ENCODE measurements at places on chromosomes 16 and 17.

DNA sequence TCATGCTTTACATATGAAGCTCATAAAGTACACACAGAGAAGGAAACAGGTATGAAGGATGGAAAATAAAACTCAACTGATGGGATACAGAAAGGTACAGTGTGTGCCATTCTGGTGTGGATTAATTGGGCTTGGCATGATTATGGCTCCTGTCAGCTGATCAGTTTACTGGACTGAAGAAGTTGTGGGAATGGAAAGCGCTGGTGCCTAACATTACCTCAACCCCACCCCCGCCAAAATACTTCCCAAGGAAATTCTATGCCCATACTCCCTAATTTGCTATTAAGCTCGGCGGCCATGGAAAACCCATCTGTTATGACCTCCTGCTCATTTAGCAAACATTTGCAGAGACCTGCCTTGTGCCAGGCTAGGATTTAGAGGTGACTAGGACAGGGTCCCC, 16.6 kb upstream of the PMFBP1 start:
- no peak for DNase-seq

- no peak for DNase-seq
Observed at GRCh38 chr16:24853830-24854229, 8.1 kb downstream of the SLC5A11 start.

DNA sequence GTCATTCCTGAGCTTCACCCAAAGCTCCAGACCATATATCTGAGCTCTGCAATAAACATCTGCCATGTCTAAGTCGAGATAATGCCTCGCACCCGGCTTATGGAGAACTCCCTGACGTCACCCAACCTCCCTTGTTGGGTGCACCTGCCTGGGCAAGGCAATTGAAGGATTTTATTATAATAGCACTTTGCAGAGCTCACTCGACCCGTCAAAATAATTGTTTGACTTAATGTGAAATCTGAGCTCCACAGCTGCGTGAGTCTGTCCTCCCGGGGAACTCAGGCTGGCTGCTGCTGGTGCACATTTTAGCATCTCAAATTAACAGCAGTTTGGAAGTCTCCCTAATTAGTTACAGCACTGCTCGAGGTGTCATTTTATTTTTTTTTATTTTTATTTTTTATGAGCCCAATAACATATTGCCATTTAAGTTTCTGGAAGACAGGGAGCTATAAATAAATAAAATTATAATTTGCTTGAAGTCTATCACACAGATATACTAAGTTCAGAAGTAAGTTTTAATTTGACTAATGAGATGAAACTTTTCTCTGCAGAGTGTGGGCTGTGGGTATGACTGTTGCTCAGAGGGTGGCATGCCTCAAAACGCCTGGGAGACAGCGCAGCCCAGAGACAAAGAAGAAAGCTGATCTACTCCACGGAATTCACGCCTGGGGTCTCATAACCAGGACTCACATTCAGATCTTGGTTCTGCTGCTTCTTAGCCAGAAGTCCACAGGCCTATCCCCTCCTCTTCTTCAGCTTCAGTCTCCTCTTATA, 401.4 kb upstream of the C16orf82 start:
- peak; percentile 16 for DNase-seq

GRCh38 chr17:7308625-7309433, 1.4 kb downstream of the EIF5A start:
- DNase-seq = no peak

DNA sequence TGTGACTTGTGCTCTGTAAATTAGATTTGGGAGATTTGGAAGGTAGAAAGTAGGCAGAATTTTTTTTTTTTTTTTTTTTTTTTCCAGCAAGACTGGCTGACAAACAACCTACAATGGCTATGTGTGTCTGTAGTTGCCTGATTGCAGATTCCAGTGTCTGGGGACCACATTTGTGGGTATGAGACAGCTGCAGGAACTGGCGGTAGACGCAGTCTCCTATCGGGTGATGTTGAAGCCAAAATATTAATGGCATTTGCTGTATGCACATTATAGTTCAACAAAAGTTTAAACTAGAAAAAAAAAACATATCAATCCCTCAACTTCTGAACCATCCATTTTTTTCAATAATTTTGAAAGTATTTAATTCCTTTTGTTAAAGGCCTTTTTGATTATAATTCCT, 665.2 kb downstream of the TOX3 start:
- no peak for DNase-seq

DNA sequence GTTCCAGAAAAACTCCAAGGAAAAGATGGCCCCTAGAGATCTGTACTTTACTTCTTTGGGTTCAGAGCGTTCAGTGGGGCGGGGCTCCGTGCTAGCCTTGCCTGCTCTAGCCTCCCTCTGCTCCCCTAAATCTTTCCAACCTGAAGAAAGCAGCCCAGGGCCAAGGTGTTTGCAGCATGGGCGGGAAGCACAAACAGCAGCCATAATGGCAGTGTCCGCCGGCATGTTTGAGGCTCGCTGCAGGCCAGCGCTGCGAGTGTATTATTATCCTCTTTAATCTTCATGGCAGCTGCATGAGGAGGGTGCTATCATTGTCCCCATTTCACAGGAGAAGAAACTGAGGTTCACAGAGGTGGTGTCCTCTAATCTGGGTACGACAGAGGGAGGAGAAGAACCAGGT, 10.4 kb downstream of the CALB2 start:
- DNase-seq = no peak

GRCh38 chr17:8954339-8954738, 11.2 kb downstream of the PIK3R5 start:
- DNase-seq = no peak

- DNase-seq = no peak
Observed at GRCh38 chr16:3256866-3257465, 533 bp upstream of the MEFV start.

DNA sequence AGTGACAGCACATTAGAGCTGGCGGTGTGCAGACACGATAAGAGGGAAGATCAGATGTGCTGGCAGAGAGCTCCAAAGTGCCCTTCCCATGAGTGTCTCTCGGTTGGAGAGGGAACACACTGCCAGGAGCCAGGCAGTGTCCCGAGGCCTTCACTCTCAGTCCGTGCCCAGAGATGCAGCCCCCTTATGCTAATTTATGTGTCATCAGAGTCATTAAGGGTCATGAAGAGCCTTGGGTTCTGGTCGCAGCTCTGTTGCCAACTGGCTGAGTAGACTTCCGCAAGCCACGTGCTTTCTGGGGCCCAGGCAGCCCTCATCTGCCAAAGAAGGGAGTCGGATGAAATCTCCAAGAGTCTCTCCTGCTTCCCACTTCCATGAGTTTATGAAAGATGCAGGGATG, 232.5 kb downstream of the MSI2 start:
- no peak for DNase-seq

GRCh38 chr17:66929591-66929990, 34.9 kb upstream of the CACNG4 start:
- DNase-seq = no peak

DNA sequence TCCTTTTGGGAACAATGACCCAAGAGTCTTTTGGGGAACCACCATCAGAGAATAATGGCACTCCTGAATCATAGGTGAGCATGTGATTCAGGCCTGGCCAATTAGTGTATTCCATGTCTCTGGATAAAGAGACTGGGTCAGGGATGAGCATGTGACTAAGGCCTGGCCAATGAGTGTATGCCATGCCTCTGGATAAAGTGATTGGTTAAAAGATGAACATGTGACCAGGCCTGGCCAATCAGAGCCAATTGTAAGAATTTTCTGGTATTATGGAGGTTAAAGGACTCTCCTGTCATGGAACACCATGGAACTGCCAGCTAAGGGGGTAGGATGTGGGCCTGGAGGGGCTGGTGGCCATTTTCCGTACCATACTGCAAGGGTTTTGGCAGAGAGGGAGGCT, 194.3 kb downstream of the C16orf78 start:
- no peak for DNase-seq

DNA sequence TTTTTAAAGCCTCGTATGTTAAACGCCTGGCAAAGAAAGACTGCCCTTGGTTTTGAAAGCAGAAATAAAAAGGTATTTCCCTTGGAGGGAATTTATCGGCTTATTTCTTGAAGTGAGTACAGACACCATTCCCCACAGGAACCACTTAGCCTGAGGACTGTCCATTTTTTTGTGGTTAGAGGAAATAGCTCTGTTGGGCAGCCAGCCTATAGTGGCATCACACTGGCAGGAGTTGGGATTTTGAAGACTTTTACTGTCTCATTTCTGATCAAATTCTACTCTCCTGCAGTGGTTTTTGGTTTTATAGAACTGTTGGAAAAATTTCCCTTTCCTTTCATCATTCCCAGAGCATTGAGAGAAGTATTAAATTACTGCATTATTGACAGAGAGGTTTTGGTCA, 34.1 kb upstream of the CDC6 start:
- no peak for DNase-seq

DNA sequence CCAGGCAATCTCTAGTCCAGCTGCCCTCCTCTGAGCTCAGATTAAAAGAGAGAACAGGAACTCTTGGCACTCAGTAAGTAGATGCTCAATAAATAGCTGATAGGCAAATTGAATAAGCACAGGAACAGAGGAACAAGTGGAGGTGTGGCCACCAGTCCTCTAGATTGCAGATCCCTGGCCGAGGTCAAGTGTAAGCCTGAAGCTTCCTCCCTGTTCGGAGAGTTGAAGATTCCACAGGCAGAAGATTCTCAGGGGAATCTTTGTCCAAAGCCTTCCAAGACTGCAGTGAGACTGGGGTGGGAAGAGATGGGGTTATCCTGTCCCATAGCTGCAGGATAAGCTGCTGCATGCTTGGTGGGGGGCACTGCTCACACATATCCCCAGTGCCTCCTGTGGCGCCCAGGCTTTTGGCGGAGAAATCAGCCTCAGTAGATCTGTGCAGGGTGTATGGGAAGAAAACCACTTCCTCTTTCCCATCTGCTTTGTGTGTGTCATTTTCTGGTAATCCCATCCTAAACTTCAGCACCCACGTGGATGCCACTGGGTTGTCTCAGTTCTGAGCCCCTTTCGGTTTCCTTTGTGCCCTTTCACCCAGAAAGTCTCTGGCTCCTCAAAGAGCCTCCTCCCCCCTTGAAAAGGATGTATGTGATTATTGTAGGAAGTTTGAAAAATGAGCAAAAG, 12.1 kb downstream of the CD300A start:
- no peak for DNase-seq

DNA sequence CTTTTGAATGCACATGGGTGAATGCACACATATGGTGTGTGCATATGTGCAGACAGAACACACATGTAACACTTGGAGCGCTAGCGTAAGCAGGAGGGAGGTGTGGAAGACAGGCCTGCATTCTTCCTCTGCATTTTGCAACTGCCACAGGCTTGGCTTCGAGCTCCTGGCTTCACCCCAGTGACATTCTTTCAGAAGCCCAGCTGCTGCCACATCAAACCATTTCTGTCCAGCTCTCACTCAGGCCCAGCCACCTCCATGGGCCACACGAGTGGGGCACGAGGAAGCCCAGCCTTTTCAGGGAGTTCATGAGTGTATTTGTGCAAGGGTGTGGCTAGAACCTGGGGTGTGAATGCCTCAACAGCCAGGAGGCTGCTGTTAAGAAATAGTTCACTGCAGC, 18.8 kb downstream of the LGALS3BP start:
- DNase-seq = no peak

- DNase-seq = no peak
Observed at GRCh38 chr16:85984947-85985451, 86.0 kb downstream of the IRF8 start.

- DNase-seq = no peak
Observed at GRCh38 chr16:48126801-48127644, 28.8 kb downstream of the ABCC12 start.

GRCh38 chr16:2238150-2238837, 2.0 kb downstream of the DNASE1L2 start:
- no peak for DNase-seq

DNA sequence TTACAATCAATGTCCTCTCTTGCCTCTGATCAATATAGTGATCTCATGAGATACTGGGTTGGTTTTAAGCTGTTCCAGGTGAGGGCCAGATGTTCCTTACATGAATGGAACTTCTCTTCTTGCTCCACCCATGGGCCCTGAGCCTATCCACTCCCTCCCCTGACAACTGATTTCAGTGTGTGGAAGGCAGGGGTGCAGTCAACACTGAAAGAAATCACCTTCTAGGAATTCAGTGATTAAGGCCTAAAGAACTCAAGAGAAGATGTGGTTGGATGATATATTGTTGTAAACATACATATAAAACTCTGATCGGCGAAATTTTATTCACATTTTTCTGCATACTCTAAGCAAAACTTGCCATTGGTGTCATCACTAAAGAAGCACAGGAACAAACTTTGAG, 6.7 kb upstream of the GOSR2 start:
- no peak for DNase-seq

GRCh38 chr16:89417352-89417751, 73.0 kb downstream of the ANKRD11 start:
- DNase-seq = no peak

- no peak for DNase-seq
Observed at GRCh38 chr16:31010585-31011325, at the start of gene STX1B. Gene STX1B, minus strand, starts transcription at chr16:31010638. Its CDS starts 242 bp downstream, at chr16:31010396.

GRCh38 chr16:11108466-11108805, 147.6 kb downstream of the SOCS1 start:
- DNase-seq = no peak

GRCh38 chr17:32385121-32385520, 35.2 kb downstream of the ZNF207 start:
- no peak for DNase-seq

- DNase-seq = no peak
Observed at GRCh38 chr16:1963806-1964505, 670 bp downstream of the RPS2 start.

DNA sequence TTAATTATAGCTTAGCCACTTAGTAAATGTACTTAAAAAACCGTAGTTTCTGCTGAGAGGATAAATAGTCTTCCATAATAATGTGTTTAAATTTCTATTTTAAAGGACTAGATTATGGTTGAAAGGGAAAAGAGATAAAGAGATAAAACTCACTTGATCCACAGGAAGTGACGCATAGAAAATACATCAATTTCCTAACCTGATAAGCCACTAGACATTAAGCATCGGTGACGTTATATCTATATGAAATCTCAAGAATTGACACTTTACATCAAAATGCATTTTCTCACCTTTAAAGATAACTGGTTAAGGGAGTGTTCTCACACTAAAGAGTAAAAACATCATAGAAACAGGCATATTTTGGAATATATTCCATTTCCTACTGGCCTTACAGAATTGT, 5.8 kb downstream of the FBXO47 start:
- DNase-seq = no peak

GRCh38 chr17:47287068-47287467, 33.4 kb downstream of the ITGB3 start:
- DNase-seq = no peak

GRCh38 chr16:51429041-51429440, 278.0 kb upstream of the SALL1 start:
- no peak for DNase-seq
